Spinal cord (tissue), 10 donors: ENCODE measurements at places on chromosomes 11 and 22. TPM values are rescaled to one million over a fixed set of nuclear protein-coding genes. Genes with fewer than 3 reads are reported as not detected.

The RAB36 gene
- total RNA-seq: 12.2 TPM

The HBG1 gene
- total RNA-seq: 1,550 TPM

The C11orf87 gene
- 5.1 TPM for total RNA-seq

The RBFOX2 gene
- 178 TPM for total RNA-seq
